ENCODE measurements at places on chromosomes 3 and 15. TPM values are rescaled to one million over a fixed set of nuclear protein-coding genes. Genes with fewer than 3 reads are reported as not detected.

DNA sequence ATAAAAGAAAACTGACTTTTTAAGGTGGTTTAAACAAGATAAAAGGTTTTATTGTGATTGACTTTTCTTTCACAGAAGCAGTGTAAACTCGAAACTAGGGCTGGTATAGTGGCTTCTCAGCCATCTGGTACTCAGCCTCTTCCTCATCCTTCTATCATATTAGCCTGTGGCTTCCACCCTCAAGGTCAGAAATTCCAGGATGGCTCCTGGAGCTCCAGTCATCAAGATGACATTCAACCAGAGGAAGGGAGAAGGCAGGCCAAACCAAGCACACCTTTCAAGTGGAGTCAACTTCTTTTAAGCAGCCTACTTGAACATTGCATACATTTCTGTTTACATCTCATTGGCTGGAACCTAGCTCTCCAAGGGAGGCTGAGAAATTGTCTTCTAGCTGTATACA is 1.3 kb upstream of the MESD start:
- DNase-seq, result no peak
- peaks cover 20% of the 10 kb centered on the region for H3K36me3 ChIP-seq
- no peaks in the 10 kb centered on the region for H3K27me3 ChIP-seq
- H3K27ac ChIP-seq, result peak overlapping the region; percentile 70
- H3K4me3 ChIP-seq, result peak overlapping the region; percentile 23

GRCh38 chr3:119898478-119899191 is 116.7 kb downstream of the NR1I2 start:
- H3K27me3 ChIP-seq, result no peaks in the 10 kb centered on the region
- H3K27ac ChIP-seq, result no peak overlapping the region
- no peak for DNase-seq

NSMCE3 gene
- 8.7 TPM for total RNA-seq

GRCh38 chr3:76122007-76122406 is 336.7 kb upstream of the ZNF717 start:
- no peaks in the 10 kb centered on the region for H3K36me3 ChIP-seq
- no peaks in the 10 kb centered on the region for H3K27me3 ChIP-seq
- H3K4me3 ChIP-seq, result no peak overlapping the region

IL5RA gene
- not detected for total RNA-seq

- no peak overlapping the region for H3K27ac ChIP-seq
- H3K4me3 ChIP-seq, result no peak overlapping the region
- no peak for DNase-seq
- no peaks in the 10 kb centered on the region for H3K4me1 ChIP-seq
- no peaks in the 10 kb centered on the region for H3K27me3 ChIP-seq
These were observed 76.7 kb downstream of the ARNT2 start for GRCh38 chr15:80480909-80481308.

SIDT1 gene
- 31.6 TPM for total RNA-seq

MME gene
- not detected for total RNA-seq

GRCh38 chr3:84836961-84837360 is 121.8 kb upstream of the CADM2 start:
- H3K36me3 ChIP-seq, result no peaks in the 10 kb centered on the region
- no peak overlapping the region for H3K27ac ChIP-seq
- no peak overlapping the region for H3K4me3 ChIP-seq

DNA sequence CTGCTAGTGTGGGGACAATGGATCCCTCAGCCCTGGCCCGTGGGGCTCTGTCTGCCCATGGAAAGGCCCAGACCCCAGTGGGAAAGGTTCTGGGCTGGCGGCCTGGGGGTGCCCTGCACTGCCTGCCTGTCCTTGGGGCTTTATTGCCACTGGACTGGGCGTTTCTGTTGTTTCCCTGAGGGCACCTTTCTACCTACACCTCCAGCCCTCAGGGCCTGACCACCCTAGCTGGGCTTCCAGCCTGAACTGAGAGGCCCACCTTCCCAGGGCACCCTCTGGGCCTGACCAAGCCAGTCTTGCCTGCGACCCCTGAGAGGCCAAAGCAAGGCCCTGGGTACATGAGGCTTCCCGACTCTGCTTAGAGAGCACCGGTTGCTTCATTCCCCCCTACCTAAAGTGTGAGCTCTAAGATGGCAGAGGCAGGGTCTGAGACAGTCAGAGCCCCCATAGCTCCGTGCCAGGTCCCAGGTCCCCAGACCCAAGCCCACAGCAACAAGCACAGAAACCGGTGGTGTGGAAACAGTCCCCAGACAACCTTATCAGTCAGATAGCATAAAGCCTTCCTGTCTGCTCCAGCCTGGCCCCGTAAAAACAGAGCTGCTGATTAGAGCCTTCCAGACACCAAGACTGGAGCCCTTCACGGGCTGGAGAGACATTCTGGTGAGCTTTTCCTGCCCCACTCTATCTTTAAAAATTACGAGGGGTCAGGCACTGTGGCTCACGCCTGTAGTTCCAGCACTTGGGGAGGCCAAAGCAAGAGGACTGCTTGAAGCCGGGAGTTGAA is 102.8 kb downstream of the CHSY1 start:
- no peak overlapping the region for H3K27ac ChIP-seq
- DNase-seq, result no peak

DNA sequence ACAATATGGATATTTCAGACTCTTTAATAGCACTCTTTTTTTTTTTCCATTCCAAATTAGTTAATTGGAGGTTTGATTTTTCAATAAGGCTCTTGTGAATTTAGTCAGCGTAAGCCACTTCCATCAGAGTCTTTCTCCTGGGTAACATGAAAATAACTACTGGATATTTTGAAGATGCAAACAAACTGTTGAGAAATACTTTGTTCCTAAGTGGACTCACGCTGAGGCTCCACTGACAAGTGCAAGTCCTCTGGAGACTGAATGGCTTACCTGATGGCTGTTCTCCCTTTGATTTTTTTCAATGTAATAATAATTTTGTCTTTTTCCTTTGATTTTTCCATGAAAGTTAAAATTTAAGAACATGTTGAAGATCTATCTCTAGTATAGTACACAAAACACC is 26.0 kb upstream of the TM4SF1 start:
- peaks cover 2% of the 10 kb centered on the region for H3K4me1 ChIP-seq
- no peak overlapping the region for H3K27ac ChIP-seq
- no peak overlapping the region for H3K4me3 ChIP-seq

- no peak overlapping the region for H3K4me3 ChIP-seq
- H3K36me3 ChIP-seq, result peaks cover 44% of the 10 kb centered on the region
- peak; percentile 76 for DNase-seq
- H3K27ac ChIP-seq, result peak overlapping the region; percentile 66
- H3K4me1 ChIP-seq, result peaks cover 40% of the 10 kb centered on the region
These were observed 77.8 kb downstream of the NBEAL2 start for GRCh38 chr3:47057212-47057671.

DNA sequence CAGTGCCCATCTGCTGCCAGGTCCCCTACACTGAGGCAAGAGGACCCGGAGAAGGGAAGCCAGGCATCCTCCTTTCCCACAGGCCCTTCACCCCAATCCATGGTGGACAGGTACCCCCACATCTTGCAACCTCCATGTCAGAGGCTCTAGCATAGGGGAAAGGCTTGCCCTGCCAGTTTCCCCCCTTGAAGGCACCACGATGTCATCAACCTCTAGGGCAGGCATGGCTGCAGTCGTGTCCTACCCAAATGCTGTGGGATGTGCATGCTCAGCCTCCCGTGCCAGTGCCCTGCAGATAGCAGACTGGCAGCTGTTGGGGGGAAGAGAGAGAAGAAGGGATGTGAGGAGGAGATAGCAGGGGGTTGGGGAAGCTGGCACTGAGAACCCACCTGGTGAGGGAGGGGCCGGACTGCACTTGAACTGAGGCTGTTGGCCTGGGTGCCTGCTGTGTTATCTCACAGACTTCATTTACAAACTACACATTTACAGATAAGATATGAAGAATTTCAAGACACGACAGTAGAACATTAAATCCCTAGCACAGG is 197.5 kb downstream of the ADAMTS9 start:
- no peak overlapping the region for H3K27ac ChIP-seq
- DNase-seq, result no peak
- peaks cover 74% of the 10 kb centered on the region for H3K27me3 ChIP-seq
- H3K36me3 ChIP-seq, result no peaks in the 10 kb centered on the region
- no peak overlapping the region for H3K4me3 ChIP-seq

DNA sequence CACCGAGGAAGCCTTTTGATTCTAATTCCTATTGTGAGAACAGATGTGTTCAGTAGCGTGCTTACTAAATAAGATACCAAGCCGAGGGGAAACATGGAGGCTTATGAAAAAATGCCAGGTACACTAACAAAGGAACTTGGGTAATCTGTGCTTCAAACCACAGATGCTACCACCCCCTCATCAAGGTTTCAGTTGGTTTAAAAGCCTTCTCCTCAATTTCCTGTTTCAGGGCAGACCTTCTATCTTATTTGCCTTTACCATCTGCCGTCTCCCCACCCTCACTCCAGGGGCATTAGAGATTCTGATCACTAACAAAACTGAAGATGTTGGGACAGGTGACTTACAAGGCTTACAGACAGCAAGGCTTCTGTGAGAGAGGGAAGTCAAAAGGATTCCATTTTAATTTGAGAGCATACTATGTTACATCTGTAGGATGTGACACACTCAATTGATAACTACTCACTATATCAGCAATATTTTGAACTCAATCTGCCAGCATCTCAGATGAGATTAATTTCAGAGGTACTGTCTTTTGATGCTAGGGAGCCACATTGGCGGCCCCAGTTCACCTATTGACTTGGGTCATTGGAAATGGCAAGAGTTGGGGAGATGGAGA is 60.6 kb upstream of the PLCL2 start:
- DNase-seq, result peak; percentile 55
- H3K27me3 ChIP-seq, result peaks cover 4% of the 10 kb centered on the region
- H3K27ac ChIP-seq, result no peak overlapping the region
- H3K4me1 ChIP-seq, result peaks cover 25% of the 10 kb centered on the region
- H3K36me3 ChIP-seq, result no peaks in the 10 kb centered on the region

TGM5 gene
- 0.91 TPM for total RNA-seq

IMP3 gene
- 84.0 TPM for total RNA-seq

HYKK gene
- 1.7 TPM for total RNA-seq

GRCh38 chr15:82126346-82126745 is 80.5 kb upstream of the MEX3B start:
- H3K4me1 ChIP-seq, result peaks cover 13% of the 10 kb centered on the region
- H3K36me3 ChIP-seq, result peaks cover 12% of the 10 kb centered on the region
- no peak overlapping the region for H3K27ac ChIP-seq
- no peaks in the 10 kb centered on the region for H3K27me3 ChIP-seq
- DNase-seq, result no peak

DNA sequence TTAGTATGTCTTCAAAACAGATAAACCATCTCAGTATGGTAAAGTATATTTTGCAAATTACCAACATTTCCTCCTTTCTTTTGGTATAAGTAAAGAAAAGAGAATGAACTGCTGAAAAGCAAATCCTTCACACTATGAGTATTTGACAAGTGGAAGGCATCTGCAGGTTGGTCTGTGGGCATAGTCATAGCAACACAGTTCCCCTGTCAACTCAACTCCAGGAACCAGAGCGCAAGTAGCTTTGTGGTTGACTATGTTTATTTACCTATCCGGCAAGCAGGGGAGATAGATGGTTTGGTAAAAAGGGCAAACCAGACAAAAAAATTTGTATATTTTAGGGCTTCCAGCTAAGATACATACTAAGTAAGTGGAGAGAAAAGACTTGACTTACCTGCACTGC is 88.3 kb upstream of the PPIB start:
- peak overlapping the region; percentile 28 for H3K27ac ChIP-seq
- peaks cover 24% of the 10 kb centered on the region for H3K36me3 ChIP-seq
- H3K4me1 ChIP-seq, result peaks cover 50% of the 10 kb centered on the region
- H3K27me3 ChIP-seq, result no peaks in the 10 kb centered on the region
- DNase-seq, result peak; percentile 80

DNA sequence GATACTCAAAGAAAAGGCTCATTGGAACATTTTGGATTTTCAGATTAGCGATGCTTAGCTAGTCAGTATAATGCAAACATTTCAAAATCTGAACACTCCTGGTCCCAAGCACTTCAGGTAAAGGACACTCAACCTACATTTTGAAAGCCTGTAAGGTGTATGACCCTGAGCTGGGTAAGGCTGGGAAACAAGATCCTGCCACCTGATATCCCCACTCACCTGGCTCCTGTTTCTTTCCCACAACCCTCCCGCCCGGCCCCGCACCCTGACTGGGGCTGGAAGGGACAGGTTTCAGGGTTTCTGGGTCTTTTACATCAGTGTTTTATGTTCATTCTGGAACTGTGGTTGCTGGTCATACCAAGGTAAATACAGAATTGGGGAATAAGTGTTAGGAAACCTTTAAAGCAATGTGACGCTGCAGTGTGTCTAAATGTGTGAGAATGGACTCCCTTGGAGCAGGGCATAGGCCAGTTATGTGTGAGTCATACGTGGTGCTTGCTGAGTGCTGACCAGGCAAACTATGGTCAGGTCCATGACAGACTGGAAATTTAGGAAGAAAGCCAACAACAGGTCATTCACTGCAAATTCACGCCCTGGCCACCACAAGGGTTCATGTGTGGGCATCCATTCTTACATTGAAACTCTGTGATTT is 22.9 kb downstream of the CTXND1 start:
- no peak overlapping the region for H3K27ac ChIP-seq
- no peak for DNase-seq
- H3K27me3 ChIP-seq, result peaks cover 67% of the 10 kb centered on the region
- H3K36me3 ChIP-seq, result no peaks in the 10 kb centered on the region
- H3K4me1 ChIP-seq, result no peaks in the 10 kb centered on the region
- H3K4me3 ChIP-seq, result no peak overlapping the region

DNA sequence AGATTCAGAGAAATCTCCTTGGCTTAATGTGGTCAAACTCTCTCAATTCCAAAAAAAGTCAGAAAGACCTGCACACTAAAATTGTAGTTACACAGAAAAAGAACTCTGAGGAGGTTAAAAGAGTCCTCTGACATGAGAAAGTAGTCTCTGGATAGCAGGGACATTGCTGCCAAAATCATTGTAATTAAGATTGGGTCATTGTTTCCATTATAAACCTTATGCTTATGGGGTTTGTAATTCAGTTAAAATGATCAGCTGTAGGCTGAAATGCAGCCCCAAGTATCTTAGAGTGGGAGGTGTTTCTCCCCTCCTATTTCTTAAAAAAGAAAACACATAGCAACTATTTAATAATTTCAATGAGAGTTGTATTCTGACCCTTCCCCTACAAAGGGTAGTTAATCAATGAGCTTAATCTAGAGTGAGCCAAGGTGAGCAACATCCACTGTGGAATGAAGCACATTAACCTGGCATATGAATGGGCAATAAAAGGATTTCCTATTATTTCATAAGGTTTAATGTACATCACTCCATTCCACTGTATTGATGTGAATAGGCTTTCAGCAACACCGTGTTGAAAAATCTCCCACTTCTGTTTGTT is 406.9 kb downstream of the TIGIT start:
- no peaks in the 10 kb centered on the region for H3K36me3 ChIP-seq
- H3K4me3 ChIP-seq, result no peak overlapping the region
- no peak for DNase-seq
- H3K4me1 ChIP-seq, result no peaks in the 10 kb centered on the region
- no peaks in the 10 kb centered on the region for H3K27me3 ChIP-seq

MESP1 gene
- 3.1 TPM for total RNA-seq

Measured in activated CD8-positive, alpha-beta memory T cell treated with anti-CD3 and anti-CD28 coated beads, Interleukin-2, amount 10 ng/mL, durations not matched to agents 7 days and 5 days (primary cell).